ENCODE measurements at places on chromosomes 7 and 10.

GRCh38 chr10:1454428-1454827 lies 282.9 kb downstream of the ADARB2 start:
- no peak for DNase-seq

DNA sequence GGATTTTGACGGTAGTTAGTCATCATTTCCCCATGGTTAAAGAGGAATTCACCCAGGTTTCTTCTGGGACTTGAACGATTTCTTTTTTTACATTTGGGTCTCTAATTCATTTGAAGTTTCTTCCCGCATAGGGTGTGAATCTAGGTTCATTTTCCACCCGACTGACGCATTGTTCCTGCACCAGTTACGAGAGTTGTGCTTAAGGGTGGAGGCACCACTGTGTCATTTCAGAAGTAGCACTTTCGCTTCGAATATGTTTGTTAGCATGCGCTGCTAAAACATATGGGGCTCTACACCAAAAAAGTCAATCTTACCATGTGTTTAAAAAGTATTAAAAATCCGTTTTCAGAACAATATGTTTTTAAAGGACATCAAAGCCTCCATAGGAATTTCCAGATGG lies 140.3 kb downstream of the VIPR2 start:
- peak; percentile 48 for DNase-seq

DNA sequence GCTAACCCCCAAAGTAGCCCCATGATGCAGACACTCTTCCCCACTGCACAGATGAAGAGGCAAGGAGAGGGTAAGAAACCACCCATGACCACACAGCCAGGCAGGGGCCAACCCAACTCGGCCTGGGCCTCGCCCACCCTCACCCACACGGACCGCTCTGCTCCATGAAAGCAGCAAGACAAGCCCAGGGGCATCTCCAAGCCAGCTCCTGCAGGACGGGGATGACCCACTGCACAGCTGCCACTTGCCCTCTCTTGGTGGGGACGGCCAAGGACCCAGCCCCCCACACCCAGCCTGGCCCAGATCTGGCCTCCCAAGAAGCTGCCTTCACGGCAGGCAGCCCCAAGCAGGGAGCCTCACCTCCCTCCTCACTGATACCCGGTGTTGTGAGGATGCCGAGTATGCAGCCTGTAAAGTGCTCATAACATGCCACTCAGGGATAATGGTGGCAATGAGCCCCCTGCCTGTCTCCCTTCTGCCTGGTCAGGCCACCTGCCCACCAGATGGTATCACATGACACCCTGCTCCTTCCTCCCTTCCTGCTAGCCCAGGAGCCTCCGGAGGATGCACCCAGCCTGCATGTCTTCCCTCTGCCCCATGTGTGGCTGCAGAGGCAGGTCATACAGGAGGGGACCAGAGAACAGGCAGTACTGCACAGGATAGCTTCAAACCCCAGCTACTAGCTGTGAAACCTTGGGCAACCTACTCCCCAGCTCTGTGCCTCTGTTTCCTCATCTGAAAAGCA lies 23.3 kb downstream of the OGDHL start:
- DNase-seq: no peak

- no peak for DNase-seq
Observed at GRCh38 chr7:55024776-55025175, 6.0 kb downstream of the EGFR start.

- no peak for DNase-seq
Observed at GRCh38 chr10:99522470-99523250, 10.1 kb upstream of the NKX2-3 start.

- no peak for DNase-seq
Observed at GRCh38 chr7:142974626-142975025, 12.5 kb upstream of the KEL start.

DNA sequence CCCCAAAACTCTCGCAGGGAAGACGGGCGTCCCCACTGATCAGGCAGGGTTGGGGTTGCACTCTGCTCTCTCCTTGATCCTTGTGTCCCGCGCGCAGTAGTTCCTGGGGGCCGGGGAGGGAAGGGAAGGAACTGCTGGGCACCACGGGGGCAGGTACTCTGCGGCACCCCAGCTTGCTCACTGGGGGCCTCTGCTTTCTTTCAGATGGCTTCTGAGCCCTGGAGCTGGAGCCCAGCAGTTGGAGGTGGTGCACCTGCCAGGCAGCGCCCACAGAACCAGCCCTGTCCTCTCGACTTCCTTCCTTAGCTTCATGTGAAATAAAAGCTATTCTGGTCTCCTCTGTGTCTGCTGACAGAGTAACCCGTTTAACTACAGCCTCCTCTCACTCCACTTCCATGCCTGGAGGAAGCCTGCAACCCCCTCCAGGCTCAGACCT lies 12.2 kb downstream of the PLAC9 start:
- no peak for DNase-seq

GRCh38 chr10:133525444-133525843 lies 1.7 kb upstream of the CYP2E1 start:
- no peak for DNase-seq

- DNase-seq: no peak
Observed at GRCh38 chr10:132817701-132818211, 31.8 kb upstream of the NKX6-2 start.

GRCh38 chr10:125171402-125172306 lies 11.3 kb upstream of the CTBP2 start:
- DNase-seq: no peak

GRCh38 chr10:8306685-8307364 lies 252.3 kb downstream of the GATA3 start:
- no peak for DNase-seq

DNA sequence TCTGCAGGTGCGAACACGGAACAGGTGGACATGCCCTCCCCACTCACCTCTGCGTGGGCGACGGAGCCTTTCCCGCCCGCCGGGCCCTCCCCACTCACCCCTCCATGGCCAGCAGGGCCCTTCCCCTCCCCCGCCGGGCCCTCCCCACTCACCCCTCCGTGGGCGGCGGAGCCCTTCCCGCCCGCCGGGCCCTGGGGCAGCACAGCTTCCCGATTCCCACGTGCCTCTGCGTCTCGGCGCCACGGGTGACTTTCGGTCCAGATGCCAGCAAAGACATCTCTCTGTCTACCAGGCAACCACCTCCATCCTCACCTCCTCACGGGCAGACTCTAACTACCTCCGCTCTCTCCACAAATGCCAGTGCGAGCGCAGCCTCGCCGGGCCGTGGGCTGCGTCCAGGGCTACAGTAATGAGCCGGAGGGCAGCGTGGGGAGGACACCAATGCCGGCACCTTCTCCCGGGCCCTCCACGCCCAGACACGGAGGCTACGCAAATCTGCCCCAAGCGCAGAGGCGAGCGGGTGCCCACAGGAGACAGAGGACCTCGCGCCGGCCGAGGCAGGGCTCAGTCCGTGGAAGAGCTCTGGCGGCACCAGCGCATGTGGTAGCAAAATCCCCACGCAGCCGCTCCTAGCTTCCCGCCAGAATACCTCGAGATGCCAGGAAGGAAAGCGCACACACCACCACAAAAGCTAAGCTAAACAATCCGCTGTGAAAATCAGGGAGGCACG lies 21.8 kb downstream of the GPER1 start:
- DNase-seq: no peak

DNA sequence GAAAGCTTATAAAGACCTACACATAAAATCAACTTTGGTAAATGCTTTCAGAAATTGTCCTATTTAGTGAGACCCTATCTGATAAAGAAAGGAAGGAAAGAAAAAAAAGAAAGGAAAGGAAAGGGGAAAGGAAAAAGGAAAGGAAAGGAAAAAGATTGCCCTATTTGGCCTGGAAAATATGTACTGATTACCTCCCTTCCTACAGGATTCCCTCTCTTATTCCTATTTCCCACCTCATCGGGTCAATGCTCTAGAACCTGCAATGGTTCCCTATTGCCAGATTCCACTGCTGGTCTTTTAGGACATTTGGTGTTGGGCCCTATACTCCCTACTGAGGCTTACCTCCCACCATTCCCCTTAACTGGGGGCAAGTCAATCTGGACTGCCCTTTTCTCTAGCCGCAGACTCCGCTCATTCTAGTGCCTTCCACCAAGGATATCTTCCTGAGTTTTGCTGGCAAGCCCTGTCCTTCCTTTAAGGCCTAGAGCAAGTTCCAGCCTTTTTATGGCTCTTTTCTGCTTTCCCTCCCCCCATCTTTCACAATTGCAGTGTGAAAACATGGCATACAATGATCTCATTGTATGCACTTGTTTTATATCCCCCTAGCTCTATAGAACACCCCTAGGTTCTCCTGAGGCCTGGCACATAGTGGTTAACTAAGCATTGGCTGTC lies 4.4 kb downstream of the DDIT4 start:
- no peak for DNase-seq

GRCh38 chr10:62707810-62708209 lies 96.7 kb upstream of the ADO start:
- DNase-seq: no peak

- DNase-seq: no peak
Observed at GRCh38 chr7:106165337-106165736, 53.2 kb upstream of the SYPL1 start.

GRCh38 chr10:90136731-90137316 lies 435.4 kb downstream of the KIF20B start:
- DNase-seq: peak; percentile 13

DNA sequence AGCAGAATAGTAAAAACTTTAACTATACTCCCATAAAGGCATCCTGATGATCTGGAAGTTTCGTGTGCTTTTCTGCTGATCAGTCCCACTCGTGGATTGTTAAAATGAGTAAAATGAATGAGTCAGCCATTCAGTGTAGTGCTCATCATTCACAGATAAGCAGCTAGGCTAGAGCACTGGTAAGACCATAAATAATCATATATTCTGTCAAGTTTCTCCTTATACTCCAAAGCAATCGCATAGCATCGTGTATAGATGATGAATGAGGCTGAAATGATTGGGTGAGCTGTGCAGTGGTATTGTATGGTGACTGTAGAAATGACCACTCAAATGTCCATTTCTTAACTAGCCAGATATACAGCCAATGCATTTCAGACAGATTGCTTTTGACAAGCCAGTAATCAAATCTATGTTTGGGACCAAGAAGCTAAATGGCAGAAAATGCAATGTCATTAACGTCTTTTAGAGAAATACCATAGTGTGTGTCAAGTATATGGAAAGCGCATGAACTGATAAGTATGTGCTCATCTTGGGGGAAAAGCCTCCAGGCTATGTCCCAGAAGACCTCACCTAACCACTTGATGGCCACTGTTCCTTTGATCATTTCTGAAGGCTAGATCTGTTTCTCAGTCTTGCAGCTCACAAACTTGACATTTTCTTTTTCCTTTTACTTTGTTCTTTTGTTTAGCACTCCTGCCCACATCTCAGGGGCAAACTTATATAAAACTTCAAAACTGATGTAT lies 227.2 kb upstream of the FAM3C start:
- no peak for DNase-seq

DNA sequence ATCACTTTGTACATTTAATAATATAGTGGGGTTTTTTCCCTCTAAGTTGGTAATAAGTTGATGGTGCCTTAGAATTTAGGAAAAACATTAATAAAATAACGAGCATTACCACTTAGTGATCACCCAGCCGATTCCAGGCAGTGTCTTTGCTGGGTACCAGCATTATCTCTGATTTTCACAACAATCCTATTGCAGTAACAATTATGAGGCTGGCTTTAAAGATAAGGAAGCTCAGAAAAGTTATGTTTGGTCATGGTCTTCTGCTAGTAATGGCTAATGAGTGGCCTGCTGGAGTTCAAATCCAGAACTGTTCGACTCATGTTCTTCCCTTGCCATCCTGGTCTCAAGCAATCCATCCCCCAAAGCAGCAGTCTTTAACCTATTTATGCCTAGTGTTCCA lies 127.9 kb downstream of the CNNM2 start:
- no peak for DNase-seq

- DNase-seq: no peak
Observed at GRCh38 chr7:15279640-15280039, 282.2 kb downstream of the AGMO start.

DNA sequence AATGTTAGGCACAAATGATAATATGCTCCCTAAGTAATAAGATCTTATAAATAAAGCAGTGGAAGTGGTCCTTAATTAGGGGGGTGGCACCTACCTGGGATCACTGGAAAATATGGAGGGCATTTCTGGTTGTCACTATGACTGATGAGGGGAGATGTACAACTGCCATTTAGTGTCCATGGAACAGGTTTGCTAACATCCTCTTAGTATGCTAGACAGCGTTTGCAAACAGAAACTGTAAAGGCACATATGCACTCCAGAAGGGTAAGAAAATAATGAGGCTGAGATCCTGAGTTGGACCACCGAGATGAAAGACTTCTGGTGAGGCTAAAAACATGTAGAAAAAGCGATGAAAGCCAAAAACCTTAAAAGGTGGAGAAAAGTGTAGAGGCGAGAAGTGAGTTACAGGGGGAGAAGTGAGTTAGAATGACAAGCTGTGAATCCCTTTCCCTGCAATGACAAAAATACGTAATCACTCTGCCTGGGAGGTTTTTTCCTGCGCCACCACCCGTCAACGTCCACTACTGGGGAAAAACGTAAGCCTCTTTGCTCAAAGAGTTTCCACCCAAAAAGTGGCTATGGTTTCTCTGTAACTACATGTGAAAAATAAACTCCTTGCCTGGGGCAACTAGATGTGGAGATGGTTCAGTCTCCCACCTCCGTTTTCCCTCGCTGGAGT lies 767 bp downstream of the KRIT1 start:
- no peak for DNase-seq

GRCh38 chr10:101152316-101152715 lies 21.2 kb downstream of the TLX1 start:
- no peak for DNase-seq

DNA sequence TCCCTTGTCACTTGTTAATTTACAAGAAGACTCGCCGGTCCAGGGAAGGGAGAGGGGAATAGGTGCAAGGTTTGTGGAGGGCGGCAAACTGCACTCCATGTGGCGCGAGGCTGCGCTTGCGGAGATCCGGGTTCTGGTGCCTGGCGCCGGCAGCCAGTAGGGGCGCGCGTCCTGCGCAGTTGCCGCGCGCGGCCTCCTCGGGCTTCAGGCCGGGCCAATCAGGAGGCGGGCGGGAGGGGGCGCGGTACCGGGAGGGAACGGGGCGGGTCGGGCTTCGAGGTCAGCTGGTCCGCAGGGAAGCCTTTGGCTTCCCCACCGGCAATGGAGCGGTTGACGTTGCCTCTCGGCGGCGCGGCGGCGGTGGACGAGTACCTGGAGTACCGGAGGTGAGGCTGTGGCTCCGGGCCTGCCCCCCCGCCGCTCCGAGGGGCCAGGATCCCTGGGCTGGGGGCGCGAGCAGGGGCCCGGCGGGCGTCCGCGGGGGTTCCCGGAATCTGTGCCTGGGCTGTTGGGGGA lies at the start of gene FAM221A:
TSS of gene FAM221A (plus strand) at position 302 of the 516 bp plus-strand sequence. CDS start at position 322, 20 bp downstream.
- peak; percentile 73 for DNase-seq

- no peak for DNase-seq
Observed at GRCh38 chr7:81665236-81665635, 104.6 kb downstream of the HGF start.

GRCh38 chr10:103479135-103479534 lies at the start of gene CALHM3:
TSS of gene CALHM3 (minus strand) at chr10:103479240. CDS start at chr10:103479032, 208 bp downstream.
- no peak for DNase-seq
